T1000 (cell line): ENCODE measurements at places on chromosomes 5 and 9.

DNA sequence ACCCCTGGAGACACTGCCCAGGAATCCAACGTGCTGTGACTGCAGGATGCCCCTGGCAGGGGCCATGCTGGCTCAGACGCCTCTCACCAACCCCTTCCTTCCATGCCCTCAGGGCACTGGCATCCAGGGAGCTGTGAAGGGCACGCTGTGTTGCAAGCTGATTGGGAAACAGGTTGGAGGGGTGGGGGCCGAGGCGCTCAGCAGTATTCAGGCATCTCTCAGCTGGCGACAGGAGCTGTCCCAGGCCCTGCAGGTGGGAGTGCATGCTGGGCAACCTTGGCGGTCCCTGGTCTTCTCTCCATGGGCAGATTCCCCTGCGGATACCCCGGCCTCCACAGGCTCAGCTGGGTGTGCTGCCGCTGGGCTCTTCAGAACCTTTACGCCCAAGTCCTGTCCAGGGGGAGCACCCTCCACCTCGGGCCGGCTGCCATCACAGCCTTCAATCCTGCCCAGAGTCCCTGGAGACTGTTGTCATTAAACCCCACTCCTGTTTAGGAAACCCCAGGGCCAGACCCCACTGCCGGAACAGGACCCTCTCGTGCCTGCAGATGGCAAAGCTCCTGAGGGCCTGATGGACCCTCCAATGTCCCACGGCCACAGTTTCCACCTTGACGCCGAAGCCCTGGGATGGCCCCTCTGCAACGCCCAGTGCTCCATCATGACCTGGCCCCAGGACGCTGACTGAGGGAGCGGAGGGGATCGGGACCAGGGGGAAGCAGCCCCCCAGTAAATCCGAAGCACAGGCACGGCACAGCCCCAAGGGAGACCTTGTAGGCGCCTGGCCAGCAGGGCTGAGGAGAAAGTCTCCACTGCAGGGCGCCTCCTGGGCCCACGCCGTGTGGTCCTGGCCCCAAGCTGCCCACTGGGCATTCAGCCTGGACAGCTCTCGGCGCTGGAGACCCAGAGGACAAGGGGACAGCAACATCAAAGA, 9.3 kb downstream of the TPPP start:
- DNase-seq: no peak

- no peak for DNase-seq
These were observed 15.1 kb downstream of the SLC27A4 start for GRCh38 chr9:128355451-128355850.

DNA sequence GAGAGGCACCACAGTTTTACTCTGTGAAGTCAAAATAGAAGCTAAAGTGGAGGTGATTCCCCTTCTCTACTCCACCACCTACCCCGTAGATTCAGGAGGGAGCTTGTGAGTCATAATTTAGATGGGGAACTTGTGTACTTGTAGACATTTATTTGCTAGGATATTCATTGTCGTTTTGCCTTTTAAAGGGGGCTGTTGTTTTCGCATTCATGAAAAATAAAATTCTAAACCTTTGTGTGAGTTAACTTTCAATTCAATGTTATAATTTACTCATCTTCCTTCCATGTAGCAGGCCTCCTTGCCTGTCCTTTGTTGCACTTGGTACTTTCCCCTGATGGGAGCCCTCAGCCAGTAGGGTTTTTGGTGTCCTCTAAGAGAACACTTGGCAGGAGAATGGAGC, 22.0 kb downstream of the SECISBP2 start:
- no peak for DNase-seq

DNA sequence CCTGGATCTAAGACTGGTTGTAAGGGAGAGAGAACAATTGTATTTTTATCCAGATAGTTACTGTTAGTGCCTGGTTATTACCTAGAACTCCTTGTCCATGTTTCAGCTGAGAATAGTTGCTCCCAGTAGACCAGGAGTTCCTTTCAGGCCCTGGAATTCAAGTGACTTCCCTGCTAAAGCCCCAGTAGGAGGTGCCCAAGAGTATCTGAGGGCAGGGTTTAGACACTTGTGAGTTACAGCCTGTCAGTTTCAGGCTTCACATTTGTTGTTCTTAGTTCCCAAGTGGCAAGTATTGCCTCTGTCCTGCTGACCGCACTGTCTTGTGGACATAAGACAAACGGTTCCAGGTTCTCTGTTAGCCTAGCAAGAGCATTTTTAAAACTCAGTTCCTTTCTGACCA, 743.9 kb upstream of the SEMA6A start:
- no peak for DNase-seq

DNA sequence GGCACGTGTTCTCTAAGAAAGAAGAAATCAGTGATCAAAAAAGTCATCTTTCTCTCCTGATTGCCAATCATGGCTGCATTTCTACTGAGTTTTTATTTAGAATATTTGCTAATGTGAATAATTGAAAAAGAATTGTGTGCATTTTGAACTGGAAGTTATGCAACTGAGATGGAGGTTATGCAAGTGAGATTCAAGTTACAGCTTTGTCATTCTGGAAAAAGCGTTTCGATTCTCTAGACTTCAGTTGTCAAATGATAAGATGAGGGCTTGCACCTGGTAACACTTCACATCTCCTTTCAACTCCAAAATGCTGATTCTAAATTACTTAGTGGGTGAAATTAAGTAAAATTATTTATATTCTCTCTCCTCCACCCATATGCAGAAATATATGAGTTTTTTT, 36.4 kb downstream of the C6 start:
- DNase-seq: no peak

GRCh38 chr9:35907711-35908503, 1.4 kb upstream of the SPAAR start:
- DNase-seq: peak; percentile 69

DNA sequence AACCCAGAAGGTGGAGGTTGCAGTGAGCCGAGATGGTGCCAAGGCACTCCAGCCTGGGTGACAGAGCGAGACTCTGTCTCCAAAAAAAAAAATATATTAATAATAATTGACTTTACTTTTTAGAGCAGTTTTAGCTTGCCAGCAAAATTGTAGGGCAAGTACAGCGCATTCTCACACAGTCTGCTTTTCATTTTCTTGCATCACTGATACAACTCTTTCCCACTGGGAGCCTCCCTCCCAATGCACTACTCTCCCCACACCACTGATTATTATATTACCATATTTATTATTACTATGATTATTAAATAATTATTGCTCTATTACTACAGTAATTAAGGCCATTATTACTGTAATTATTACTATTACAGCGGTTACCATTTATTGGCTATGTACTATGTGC, 212.8 kb downstream of the GNA14 start:
- no peak for DNase-seq

- no peak for DNase-seq
These were observed 25.3 kb upstream of the ANXA2R start for GRCh38 chr5:43065387-43065947.

DNA sequence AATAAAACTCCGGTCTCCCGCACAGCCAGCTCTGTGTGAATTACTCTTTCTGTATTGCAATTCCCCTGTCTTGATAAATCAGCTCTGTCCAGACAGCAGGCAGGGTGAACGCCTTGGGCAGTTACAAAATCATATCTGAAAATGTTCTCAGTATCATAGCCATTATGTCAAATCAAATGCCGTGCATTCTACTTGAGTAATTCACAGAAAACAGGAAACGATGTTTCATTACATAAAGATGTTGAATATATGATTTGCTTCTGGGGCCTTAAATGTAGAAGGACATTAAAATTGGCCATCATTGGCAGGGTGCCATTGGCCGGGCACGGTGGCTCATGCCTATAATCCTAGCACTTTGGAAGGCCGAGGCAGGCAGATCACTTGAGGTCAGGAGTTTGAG, 8.5 kb downstream of the POLR3G start:
- no peak for DNase-seq

GRCh38 chr5:169099801-169100734, 200.9 kb downstream of the SLIT3 start:
- DNase-seq: peak; percentile 28

DNA sequence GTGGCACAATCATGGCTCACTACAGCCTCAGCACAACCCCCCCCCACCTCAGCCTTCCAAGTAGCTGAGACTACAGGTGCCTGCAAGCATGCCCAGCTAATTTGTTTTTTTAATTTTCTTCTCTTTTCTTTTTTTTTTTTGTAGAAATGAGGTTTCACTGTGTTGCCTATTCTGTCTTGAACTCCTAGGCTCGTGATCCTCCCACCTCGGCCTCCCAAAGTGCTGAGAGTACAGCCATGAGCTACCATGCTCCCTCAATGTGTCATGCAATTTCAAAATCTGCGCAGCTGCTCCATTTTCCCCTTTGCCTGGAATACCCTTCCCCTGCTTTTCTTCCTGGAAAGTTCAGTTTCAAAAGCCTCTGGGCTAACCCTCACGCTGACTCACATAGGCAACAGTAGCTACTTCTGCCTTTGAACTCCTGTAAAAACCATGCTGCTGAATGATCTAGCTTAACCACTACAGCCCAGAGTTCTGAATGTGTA, 71.0 kb upstream of the IL7R start:
- DNase-seq: no peak

GRCh38 chr5:5881294-5881693, 458.8 kb downstream of the ICE1 start:
- no peak for DNase-seq

GRCh38 chr5:88108490-88109279, 160.0 kb downstream of the TMEM161B start:
- DNase-seq: no peak

GRCh38 chr5:130975847-130976246, 189.2 kb downstream of the HINT1 start:
- no peak for DNase-seq

DNA sequence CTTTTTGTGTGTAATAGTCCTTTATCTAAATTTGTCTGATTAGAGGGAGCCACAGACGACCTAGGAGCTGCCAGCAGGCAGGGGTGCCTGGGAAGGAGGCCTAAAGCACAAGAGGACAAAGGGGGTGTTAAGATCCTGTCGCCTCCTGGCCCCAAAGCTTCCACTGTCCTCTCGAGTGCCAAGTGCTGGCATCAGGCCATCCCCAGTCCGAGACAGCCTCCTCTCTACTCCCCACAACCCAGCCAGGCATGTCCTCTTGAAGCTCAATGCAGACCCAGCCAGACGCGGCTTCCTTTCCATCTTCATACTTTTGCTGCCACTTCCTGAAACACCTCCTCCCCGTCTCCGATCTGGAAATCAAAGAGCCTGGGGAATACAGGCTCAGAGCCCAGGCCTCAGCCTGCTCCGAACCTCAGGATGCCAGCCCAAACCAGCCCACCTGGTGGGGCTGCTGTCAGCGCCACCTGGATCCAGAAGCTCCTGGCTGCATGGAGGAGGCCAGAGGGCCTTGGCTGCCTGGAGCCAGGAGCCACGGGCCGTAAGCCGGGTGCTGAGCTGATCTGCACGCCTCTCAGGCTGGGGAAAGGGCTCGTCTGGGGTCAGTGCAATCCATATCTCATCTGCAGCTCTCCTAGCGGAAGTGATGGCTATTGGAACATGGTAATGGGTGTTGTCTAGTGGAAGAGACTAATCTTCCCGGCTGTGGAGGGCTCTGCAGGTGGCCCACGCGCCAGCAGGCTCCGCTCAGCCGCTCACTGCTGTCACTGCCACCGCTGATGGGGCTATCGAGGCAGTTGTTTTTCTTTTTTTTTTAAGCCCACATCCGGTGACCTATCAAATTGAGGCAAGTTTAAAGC, 60.2 kb upstream of the FUBP3 start:
- no peak for DNase-seq

GRCh38 chr5:41404757-41405156, 105.6 kb downstream of the PLCXD3 start:
- no peak for DNase-seq

DNA sequence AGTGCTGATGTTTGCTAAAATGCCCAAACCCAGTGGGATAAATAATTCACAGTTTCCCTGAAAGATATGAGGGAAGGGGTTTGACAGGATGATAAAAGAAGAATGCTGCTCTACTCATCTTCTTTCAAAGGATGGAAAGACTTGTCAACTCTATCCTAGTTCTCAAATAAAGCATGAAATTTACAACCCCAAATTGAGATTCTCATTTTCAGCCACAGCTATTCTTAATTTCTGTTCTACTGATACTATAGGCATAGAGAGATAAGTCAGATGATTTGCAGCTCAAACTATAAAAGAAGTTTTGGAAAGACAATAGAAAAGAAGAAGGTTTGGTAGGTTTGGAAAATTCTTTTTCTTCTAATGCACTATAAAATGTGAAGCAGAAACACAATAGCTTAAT, 542.6 kb downstream of the CSNK1G3 start:
- no peak for DNase-seq

DNA sequence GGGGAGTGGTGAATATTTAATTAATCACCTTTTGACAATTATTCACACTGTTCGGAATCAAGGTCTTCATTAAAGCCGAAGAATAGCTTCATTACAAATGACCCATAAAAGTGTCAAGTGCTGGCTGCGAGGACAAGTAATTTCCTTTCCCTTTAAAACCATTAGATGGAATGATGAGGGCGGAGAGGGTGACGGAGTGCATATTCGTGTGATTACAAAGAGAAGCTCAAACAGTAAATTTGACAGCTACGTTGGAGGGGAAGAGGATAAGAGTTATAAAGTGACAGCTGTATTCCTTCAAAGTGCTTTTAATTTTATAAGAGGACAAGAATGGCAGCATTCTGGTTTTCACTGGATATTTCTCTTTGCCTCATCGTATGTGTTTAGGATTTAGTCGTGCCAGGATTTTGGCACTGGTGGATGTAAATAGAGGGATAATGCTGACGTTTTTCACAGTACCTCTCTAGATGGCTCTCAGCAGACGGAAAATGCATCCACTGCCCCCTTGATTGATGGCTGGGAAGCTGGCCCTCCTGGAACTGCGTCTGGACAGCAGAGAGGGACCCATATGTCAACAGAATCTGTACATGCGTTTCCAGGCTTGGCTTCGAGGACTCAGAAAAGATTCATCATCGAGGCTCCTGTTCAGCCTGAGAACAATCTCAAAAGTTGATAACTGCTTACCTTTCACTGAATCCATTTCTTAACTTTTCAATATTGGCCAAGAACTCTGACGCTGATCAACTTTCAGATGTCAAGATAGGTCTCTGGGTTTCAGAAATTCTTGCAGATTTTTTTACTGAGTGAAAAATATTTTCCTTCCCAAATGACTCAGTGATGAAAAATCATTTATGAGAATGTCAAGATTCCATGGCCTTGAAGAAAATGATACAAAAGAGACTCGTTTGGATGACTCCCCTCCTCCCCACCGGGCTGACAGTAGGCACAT, 50.4 kb upstream of the IRX2 start:
- no peak for DNase-seq

- DNase-seq: no peak
These were observed at the start of gene SHROOM1 for GRCh38 chr5:132830436-132831094. Gene SHROOM1 (minus strand): TSS chr5:132830647. CDS start chr5:132826140, 4,507 bp downstream.

GRCh38 chr9:136011376-136011702, 50.2 kb upstream of the UBAC1 start:
- no peak for DNase-seq
